ENCODE measurements at places on chromosomes 13 and 19.

DNA sequence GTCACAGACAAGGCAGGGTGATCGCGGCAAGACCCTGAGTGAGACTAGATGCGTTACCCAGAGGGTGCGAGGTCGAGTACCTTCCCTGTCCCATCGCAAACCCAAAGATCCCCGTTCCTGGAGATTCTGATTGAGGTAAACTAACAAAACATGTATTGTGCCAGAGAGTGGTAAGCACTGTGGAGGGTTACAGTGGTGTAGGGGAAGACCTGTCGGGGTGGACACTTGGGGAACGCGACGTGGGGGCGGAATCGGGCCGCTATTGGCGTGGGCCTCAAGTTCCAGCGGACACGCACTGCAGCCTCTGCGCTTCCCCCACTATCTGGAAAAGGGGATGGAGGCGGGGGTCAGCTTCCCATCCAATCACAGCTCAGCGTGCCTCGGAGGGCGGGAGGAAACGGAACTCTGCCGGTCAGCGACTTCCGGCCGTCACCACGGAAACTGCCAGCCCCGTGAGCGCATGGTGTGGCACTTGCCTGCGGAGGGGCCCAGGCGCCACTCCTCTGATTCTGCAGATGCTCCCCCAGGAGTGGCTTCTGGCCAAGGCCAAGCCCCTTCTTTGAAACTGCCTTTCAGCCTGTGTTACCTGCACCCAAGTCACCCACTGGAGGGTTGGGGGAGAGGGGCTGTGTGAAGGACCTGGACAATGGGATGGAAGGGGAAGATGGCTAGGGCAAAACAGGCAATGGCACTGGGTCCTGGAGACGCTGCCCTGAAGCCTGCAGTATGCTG, 1.0 kb upstream of the UBE2M start:
- peak; percentile 95 for DNase-seq

DNA sequence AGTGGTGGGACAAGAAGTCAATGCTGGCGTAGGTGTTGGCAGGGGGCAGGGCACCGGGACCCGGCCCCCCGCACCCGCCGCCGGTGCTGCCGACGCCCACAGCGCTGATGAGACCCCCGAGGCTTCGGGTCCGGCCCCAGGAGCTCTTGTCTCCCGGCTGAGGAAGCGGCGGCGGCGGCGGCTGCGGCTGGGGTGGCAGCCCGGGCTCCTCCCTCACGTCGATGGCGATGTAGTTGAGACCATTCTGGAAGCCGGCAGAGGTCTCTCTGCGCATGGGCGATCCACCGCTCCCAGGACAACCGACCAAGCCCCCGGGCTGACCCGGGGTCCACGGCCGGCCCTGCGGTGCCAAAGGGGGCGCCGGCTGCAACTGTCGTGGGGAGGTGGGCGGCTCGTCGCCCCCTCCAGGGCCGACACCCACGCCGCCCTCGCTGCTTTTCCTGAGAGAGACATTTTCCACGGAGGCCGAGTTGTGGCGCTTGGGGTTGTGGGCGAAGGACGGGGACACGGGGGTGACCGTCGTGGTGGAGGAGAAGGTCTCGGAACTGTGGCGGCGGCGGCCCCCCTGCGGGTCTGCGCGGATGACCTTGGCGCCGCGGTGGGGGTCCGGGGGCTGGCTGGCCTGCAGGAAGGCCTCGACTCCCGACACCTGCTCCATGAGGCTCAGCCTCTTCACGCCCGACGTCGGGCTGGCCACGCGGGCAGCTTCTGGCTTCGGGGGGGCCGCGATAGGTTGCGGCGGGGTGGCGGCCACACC, 4.1 kb downstream of the IRS2 start:
- no peak for DNase-seq

DNA sequence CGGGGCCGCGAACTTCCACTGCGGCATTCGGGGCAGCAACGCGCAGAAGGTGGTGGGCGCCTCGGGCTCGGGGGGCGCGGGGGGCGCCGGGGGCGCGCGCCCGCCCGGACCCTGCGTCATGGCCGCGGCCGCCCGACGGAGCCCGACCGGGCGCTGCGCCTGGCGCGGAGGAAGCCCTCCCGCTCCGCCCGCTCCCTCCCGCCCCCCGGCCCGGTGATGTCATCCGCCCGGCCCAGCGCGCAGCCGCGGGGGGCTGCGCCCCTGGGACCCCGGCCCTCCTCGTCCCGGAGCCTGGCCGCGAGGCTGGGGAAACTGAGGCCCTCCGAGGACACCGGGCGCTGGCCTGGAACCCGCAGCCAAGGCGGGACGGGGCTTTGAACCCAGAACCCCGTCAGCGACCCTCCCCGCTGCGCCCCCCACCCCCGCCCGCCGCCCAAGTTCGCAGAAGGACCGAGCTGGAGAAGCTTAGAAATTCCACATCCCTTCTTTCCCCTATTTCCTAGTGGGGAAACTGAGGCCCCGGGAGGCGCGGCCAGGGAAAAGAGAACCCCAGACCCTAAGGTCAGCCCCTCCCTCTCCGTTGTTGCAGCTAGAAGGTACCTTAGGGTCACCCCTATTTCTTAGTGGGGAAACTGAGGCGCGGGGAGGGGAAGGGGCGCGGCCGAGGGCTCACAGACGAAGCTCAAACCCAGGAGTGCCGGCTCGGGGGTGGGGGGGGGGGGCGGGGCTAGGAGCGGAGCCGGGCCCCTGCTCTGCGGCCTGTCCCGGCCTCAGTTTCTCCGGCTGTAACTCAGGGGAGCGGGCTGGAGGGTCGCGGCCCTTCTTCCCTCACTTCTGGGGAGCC, at the start of gene SHC2:
TSS of gene SHC2 (minus strand) at position 157 of the 844 bp plus-strand sequence. CDS start at position 120, 37 bp downstream.
- DNase-seq = no peak

GRCh38 chr19:35122687-35123551, 7.3 kb downstream of the FXYD3 start:
- DNase-seq = no peak

DNA sequence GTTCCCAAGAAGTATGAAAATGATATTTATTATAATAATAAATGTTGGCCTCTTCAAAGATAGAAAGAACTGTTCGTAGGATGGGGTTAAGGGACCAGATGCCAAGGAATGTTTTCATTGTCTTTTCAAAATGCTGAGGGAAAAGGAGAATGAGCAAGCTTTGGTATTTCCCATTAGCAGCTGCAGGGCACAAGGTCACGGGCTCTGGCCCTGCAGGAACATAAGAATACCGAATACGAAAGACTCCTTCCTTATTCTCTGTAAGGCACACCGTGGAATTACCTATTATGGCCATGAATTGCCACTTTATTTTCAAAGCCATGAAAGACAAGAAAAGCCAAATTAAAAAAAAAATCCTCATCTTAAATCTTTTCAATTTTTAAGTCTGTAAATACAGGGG, 49.6 kb upstream of the OLFM4 start:
- no peak for DNase-seq

DNA sequence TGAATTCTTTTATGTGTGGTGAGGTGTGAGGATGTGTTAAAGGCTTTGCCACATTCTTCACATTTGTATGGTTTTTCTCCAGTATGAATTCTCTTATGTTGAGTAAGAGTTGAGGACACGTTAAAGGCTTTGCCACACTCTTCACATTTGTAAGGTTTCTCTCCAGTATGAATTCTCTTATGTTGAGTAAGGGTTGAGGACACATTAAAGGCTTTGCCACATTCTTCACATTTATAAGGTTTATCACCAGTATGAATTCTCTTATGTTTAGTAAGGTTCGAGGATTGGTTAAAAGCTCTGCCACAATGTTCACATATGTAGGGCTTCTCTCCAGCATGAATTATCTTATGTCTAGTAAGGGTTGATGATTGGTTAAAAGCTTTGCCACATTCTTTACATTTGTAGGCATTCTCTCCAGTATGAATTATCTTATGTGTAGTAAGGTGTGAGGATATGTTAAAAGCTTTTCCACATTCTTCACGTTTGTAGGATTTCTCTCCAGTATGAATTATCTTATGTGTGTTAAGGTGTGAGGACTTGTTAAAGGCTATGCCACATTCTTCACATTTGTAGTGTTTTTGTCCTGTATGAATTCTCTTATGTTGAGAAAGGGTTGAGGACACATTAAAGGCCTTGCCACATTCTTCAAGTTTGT, 27.1 kb downstream of the ZNF724 start:
- DNase-seq = no peak

- DNase-seq = no peak
These were observed 484.6 kb downstream of the ZNF536 start for GRCh38 chr19:30856786-30857185.

GRCh38 chr19:55377356-55378131, 918 bp downstream of the TMEM190 start:
- DNase-seq = no peak
